ENCODE measurements at places on chromosomes 3 and 15. TPM values are rescaled to one million over a fixed set of nuclear protein-coding genes. Genes with fewer than 3 reads are reported as not detected.

- no peak for DNase-seq
These were observed 27.1 kb upstream of the MGLL start for GRCh38 chr3:127849368-127849767.

- no peak for DNase-seq
These were observed 11.4 kb downstream of the TICRR start for GRCh38 chr15:89586651-89587050.

The CCK gene
- not detected for total RNA-seq

The KLF15 gene
- 39.9 TPM for total RNA-seq

The GOLGA6D gene
- not detected for total RNA-seq

All from aorta (tissue), 5 donors.